Naive thymus-derived CD4-positive, alpha-beta T cell (primary cell): ENCODE measurements at places on chromosomes 13 and 19. TPM values are rescaled to one million over a fixed set of nuclear protein-coding genes. Genes with fewer than 3 reads are reported as not detected.

- H3K36me3 ChIP-seq: no peaks in the 10 kb centered on the region
- no peaks in the 10 kb centered on the region for H3K4me1 ChIP-seq
- no peak overlapping the region for H3K27ac ChIP-seq
- DNase-seq: no peak
- H3K27me3 ChIP-seq: no peaks in the 10 kb centered on the region
Measured at GRCh38 chr19:4291184-4291732, 10.9 kb downstream of the TMIGD2 start.

DNA sequence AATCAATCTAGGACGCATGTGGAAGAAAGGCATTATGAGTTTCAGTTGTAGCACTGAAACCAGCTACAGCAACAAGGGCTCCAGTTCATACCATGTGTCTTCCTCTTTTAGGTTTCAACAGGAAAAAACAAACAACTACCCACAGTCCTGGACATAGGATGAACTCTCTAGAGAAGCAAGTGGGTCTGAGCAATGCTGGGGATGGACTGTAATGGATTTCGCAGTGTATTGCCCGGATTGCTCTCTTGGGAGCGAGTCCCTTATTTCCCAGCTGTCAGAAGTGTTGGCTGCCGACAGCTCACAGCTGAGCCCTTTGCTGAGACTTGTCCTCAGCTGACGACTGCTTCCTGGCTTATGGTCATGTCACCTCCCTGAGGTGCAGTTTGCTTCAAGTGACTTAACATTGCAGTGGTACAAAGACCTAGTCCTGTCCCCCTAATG is 12.1 kb upstream of the MYCBP2 start:
- no peak for DNase-seq
- no peak overlapping the region for H3K27ac ChIP-seq
- H3K4me1 ChIP-seq: no peaks in the 10 kb centered on the region
- H3K36me3 ChIP-seq: no peaks in the 10 kb centered on the region
- H3K4me3 ChIP-seq: no peak overlapping the region

GRCh38 chr13:107563099-107563925 is 652.0 kb downstream of the LIG4 start:
- DNase-seq: no peak
- H3K27me3 ChIP-seq: no peaks in the 10 kb centered on the region
- no peak overlapping the region for H3K4me3 ChIP-seq
- H3K27ac ChIP-seq: no peak overlapping the region

DNA sequence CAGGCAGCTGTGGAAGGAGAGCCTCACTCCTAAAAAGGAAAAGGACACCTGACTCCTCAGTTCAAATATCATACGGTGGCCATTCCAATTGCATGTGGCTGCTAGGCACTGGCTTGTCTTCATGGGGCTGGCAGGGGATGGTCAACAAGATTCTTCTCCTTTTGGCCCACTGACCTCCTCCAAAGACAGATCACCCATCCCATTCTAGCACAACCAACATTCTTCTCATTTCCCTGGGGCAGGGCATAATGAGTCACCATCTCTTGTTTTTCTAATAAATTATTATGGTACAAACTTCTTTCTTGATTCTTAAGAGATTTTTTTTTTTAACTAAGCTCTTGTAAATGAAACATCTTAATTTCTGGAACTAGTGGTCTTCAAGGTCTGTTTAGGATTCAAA is 136.7 kb upstream of the NBEA start:
- no peak overlapping the region for H3K4me3 ChIP-seq
- no peaks in the 10 kb centered on the region for H3K36me3 ChIP-seq
- H3K4me1 ChIP-seq: no peaks in the 10 kb centered on the region

DNA sequence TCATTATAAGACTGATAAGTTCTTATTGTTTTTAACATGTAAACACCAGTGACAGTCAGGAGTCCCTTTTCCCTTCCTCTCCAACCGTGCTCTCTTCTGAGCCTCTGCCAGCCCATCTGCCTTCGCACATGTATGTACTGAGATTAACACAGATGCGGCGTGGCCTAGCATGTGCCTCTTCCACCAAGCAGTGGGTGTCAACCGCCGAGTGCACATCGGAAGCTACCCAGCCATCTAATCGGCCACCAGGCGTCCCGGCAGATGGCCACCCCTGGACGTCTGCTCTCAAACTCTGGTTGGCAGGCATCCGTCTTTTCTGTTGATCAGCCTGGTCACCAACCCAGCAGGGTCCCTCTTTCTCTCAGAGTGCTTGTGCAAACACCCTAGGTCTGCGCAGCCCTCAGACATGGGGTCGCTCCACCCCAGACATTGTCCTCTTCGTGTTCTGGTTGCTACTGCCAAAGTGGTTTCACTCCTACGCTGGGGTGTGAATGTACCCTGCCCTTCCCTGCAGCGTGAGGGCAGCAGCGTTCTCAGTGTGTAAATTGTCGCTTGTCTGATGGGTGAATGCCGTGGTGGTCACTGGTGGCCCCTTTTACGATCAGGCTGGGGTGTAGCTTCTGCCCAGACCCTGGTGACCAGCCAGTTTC is 57.7 kb upstream of the LDLR start:
- H3K27me3 ChIP-seq: no peaks in the 10 kb centered on the region
- H3K27ac ChIP-seq: no peak overlapping the region
- no peaks in the 10 kb centered on the region for H3K4me1 ChIP-seq

The CHST8 gene
- not detected in 2 replicates for total RNA-seq

The ZIC5 gene
- total RNA-seq: not detected

The SMAD9 gene
- total RNA-seq: not detected

The ZNF723 gene
- not detected for total RNA-seq
